ENCODE measurements at places on chromosomes 2 and 18.

GRCh38 chr2:69018678-69019095 lies 5.7 kb downstream of the ANTXR1 start:
- DNase-seq, result no peak

- no peak for DNase-seq
Measured at GRCh38 chr2:32748158-32748557, 120.3 kb downstream of the TTC27 start.

DNA sequence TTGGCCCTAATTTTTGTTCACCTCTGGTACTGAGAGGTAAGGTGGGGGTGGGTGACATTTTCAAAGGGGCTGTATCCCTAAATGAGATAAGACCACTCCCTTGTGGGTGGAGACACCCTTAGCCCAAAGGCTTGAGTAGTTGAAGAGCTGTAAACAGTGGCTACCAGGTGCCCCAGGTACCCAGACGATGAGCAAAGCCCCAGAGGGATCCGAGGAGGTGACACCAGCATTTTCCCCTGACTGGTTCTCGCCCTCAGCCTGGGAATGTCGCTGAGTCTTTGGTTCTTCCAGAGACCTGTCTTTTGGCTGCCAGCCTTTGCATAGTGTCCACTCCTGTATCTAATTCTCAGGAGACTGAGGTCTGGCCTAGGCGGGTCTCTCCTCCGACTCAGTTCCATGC lies 36.5 kb downstream of the RRM2 start:
- no peak for DNase-seq

DNA sequence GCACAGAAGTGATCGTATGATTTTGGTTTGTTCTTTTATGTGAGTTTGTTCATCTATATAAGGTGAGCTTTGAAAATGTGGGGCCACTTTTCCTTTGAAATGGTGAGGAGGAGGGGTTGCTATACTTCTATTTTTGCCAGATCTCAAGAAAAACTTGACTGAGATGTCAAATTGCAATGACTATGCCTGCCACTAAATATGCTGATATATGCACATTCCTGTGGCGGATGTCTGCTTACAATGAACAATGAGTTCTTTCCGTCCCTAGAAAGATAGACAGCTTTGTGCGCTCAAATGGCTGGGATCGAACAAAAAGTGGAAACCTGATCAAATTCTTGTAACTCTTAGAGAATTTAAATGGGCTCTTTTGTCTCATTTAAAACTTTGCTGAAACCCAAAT lies 28.7 kb downstream of the MYT1L start:
- DNase-seq, result no peak

DNA sequence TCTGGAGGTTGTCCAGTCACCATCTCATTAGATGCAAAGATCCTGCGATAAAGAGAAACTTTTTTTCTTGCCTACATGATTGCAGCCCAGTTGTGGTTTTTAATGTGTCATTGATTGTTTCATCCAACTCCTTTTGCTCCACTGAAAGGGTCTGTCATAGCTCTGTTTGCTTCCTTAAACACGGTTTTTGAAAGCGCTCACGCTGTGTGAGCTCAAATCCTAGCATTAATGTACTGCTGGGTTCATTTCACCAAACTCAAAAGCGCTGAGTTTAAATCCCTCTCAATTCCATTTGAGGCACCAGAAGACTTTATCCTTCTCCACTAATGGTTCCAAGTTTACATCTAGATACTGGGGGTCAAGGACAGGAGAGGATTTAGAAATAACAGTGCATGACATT lies 53.6 kb downstream of the CDK15 start:
- no peak for DNase-seq

Data from midbrain (tissue), 1 donor.